ENCODE measurements at places on chromosomes 6 and 20. TPM values are rescaled to one million over a fixed set of nuclear protein-coding genes. Genes with fewer than 3 reads are reported as not detected.

Gene DUSP15
- total RNA-seq, result 0.93 TPM

Gene MICB
- 9.0 TPM for total RNA-seq

Gene TMEM170B
- 14.3 TPM for total RNA-seq

Gene CTCFL
- total RNA-seq, result not detected

Gene PNPLA1
- not detected for total RNA-seq
